Caco-2 (cell line): ENCODE measurements at places on chromosomes 1 and 21. TPM values are rescaled to one million over a fixed set of nuclear protein-coding genes. Genes with fewer than 3 reads are reported as not detected.
A peak's percentile ranks its signal among the peaks of the same experiment; 100 is the strongest.

GRIK3 gene
- total RNA-seq: not detected in 2 replicates

DNA sequence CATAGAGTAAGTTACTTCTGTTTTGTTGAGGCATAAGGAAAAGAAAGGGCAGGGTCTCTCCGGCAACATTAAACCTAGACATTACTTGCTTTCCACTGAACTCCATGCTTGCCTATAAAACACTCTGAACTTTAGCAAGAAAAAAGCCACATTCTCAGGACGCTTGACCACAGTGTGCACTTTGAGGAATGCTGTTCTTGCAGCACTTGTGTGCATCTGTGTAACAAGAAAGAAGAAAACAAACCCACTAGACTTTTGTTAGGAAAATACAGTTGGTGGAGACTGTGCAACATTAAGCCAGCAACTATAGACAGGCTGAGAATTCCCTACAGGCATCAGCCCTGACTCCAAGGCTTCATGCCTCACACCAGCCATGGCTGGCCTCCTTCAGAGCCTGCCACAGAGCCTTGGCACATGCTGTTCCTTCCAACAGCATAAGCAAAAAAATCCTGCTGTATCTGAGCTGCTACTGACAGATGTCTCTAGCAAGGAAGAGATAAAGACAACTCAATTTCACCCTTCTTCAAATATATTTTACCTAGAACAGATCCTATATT, 5.8 kb downstream of the PDZK1 start:
- no peak for DNase-seq
- peaks cover 26% of the 10 kb centered on the region for H3K4me1 ChIP-seq
- no peak overlapping the region for H3K27ac ChIP-seq
- no peaks in the 10 kb centered on the region; the same call in none of the 2 replicates for H3K36me3 ChIP-seq
- no peaks in the 10 kb centered on the region for H3K27me3 ChIP-seq

DNA sequence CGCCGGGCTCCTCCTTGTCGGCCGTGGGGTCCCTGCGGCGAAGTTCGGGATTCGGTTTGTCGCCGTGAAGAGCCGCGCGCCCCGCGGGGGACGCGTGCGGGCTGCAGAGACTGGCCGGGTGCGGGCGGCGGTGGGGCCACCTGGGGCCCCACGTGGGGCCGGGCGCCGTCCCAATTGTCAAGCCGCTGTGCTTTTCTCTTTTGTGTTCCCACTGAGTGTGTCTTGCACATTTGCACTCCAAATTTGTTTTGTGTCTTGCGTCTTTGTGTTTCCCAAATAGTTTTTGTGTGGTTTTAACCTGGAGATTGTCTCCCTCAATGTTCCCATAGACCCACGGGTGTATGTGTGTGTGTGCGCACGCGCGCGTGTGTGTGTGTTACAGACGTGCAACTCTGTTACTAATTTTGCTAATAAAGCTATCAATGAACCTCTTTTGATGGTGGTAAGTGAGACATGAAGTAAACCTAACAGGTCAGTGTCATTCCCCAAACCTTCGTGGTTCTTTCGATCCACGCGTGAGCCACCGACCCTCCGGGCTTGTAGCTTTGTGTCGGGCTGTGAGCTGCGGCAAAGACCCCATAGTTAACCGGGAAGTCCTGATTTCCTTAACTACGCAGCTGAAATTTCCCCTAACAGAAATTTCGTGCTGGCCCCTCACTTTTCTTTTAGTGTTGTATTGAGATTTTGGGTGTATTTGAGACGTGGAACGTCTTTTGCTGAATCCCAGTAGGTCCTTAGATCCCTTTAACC, 708 bp downstream of the PRDM2 start:
- 0 out of 2 replicates have a peak, but pooled peaks cover 6% of the 10 kb centered on the region for H3K4me1 ChIP-seq
- H3K27ac ChIP-seq: peak overlapping the region; percentile 93
- H3K36me3 ChIP-seq: no peaks in the 10 kb centered on the region
- H3K4me3 ChIP-seq: peak overlapping the region; percentile 75
- no peak for DNase-seq

GRCh38 chr1:44740179-44740617, 561 bp downstream of the KIF2C start:
- H3K27ac ChIP-seq: peak overlapping the region; percentile 97
- no peaks in the 10 kb centered on the region for H3K4me1 ChIP-seq
- H3K4me3 ChIP-seq: peak overlapping the region; percentile 65
- no peaks in the 10 kb centered on the region for H3K27me3 ChIP-seq

- DNase-seq: no peak
- no peaks in the 10 kb centered on the region for H3K27me3 ChIP-seq
- H3K27ac ChIP-seq: no peak overlapping the region
- no peaks in the 10 kb centered on the region for H3K4me1 ChIP-seq
- no peak overlapping the region for H3K4me3 ChIP-seq
Observed at GRCh38 chr1:83808536-83808935, 190.4 kb downstream of the TTLL7 start.

PAPPA2 gene
- 0.02 and 0.18 TPM in 2 replicates for total RNA-seq

RGS13 gene
- not detected in 2 replicates for total RNA-seq

GRCh38 chr1:8776104-8776503, 41.3 kb downstream of the RERE start:
- H3K27ac ChIP-seq: peak overlapping the region; percentile 63
- H3K4me3 ChIP-seq: no peak overlapping the region
- H3K27me3 ChIP-seq: no peaks in the 10 kb centered on the region
- no peak for DNase-seq
- H3K36me3 ChIP-seq: no peaks in the 10 kb centered on the region

DNA sequence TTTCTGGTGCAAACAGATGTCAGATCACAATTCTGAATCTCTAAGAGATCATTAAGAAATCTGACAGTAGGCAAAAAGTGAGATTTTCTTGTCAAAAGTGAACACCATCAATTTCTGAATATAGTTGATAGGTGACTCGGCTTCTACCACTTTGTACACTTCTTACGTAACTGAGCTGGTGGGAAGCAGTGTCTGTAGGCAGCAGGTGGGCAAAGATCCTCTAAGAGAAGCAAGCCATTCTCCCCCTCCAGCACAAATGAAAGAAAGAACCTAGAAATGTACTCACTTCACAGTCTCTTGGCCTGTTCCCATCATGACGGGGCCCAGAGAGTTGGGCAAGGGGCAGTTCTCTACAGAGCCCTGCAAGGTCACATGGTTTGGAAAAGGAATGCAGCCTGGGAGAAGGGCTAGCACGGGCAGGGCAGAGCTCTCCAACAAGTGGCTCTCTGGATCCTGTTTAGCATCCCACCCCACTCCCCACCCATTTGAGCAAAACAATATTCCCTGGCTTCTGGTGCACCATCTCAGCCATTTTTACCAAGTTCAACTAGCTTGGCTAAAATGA, 412.6 kb downstream of the LTN1 start:
- no peak overlapping the region for H3K4me3 ChIP-seq
- H3K27ac ChIP-seq: no peak overlapping the region
- no peaks in the 10 kb centered on the region for H3K4me1 ChIP-seq
- H3K27me3 ChIP-seq: no peaks in the 10 kb centered on the region
- no peaks in the 10 kb centered on the region for H3K36me3 ChIP-seq
- DNase-seq: no peak

DNA sequence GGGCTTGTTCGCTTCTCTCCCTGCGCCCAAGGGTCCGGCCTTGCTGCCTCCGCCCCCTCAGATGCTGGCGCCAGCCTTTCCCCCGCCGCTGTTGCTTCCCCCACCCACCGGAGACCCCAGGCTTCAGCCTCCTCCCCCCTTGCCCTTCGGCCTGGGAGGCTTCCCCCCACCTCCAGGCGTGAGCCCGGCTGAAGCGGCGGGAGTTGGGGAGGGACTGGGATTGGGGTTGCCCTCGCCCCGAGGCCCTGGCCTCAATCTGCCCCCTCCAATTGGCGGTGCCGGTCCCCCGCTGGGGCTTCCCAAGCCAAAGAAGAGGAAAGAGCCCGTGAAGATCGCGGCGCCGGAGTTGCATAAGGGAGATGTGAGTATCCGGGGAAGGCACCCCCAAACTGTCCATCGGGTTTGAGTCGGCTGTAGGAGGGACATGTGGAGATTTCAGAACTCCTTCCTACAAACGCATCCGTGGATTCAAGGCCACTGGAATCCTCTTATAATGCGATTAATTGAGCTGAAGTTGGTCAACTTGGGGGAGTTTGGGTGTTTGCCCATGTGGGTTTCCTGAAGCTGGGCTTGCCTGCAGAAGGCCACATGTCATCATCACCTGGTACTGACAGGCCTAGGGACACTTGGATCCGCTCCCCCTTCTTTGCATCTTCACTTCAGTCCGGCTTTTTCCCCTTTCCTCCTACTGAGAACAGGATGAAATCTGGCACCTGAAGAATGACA, 707 bp downstream of the PRCC start:
- H3K27me3 ChIP-seq: no peaks in the 10 kb centered on the region
- DNase-seq: no peak
- peaks cover 12% of the 10 kb centered on the region; the same call in 1 of the 2 replicates for H3K4me1 ChIP-seq
- peaks cover 4% of the 10 kb centered on the region for H3K36me3 ChIP-seq
- peak overlapping the region; percentile 93 for H3K4me3 ChIP-seq
- H3K27ac ChIP-seq: no peak overlapping the region

FOXD2 gene
- 4.4 and 4.6 TPM in 2 replicates for total RNA-seq

DNA sequence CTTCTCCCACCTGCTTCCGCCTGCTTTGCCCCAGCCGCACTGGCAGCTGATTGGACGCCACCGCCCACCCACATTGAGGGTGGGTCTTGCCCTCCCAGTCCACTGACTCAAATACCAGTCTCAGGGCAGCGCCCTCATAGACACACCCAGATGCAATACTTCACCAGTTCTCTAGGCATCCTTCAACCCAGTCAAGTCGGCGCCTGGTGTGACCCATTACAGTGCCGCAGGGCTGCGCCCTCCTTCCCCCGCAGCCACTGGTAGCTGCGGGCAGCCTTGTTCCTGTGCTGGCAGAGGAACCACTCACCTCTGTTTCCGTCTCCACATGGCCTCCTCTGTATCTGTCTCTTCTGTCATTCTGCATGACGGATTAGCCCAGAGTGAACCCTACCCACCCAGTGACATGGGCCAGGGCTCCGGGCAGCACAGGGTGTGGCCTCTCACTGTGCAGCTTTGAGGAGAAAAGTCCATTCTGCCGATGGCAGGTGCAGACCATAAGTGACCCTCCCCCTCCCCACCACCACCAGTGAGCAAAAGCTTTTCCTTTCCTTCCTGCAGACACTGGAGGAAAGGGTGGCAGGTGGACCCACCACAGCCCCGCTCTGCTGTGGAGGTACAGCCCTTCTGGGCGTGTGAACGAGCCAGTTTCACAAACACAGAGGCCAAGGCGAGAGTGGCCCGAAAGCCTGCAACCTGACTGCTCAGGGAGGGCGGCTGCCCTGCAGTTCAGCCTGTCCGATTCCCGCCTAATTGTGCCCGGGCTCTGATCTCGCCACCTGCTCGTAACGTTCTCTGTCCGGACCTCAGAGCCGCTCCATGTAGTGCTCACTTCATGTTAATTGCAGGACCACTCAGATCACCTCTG, 57.1 kb downstream of the FAAP20 start:
- no peak overlapping the region for H3K4me3 ChIP-seq
- peak overlapping the region; percentile 98 for H3K27ac ChIP-seq
- H3K4me1 ChIP-seq: peaks cover 51% of the 10 kb centered on the region
- H3K27me3 ChIP-seq: no peaks in the 10 kb centered on the region
- peak; percentile 55 for DNase-seq

DNA sequence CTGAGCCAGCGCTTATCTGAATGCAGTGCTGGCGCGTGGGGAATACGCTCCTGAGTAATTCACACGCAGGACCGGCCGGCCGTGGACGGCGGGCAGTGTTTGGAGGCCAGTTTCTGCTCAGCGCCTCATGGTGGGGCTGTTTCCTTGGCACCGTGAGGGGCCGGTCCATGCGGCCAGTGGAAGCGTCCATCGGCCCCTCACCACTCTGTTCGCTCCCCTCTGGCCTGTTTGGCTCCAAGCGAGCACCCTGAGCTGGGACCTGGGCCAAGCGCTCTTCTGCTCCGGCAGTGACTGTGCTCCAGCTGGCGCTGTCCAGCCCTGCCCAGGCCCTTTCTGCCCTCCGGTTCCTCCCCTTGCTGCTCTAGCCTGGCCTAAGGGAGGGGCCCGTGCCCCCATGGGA, 16.3 kb upstream of the PLCH2 start:
- no peak overlapping the region for H3K4me3 ChIP-seq
- H3K27ac ChIP-seq: no peak overlapping the region
- no peaks in the 10 kb centered on the region for H3K36me3 ChIP-seq
- no peaks in the 10 kb centered on the region for H3K27me3 ChIP-seq
- no peaks in the 10 kb centered on the region for H3K4me1 ChIP-seq
- no peak for DNase-seq

DNA sequence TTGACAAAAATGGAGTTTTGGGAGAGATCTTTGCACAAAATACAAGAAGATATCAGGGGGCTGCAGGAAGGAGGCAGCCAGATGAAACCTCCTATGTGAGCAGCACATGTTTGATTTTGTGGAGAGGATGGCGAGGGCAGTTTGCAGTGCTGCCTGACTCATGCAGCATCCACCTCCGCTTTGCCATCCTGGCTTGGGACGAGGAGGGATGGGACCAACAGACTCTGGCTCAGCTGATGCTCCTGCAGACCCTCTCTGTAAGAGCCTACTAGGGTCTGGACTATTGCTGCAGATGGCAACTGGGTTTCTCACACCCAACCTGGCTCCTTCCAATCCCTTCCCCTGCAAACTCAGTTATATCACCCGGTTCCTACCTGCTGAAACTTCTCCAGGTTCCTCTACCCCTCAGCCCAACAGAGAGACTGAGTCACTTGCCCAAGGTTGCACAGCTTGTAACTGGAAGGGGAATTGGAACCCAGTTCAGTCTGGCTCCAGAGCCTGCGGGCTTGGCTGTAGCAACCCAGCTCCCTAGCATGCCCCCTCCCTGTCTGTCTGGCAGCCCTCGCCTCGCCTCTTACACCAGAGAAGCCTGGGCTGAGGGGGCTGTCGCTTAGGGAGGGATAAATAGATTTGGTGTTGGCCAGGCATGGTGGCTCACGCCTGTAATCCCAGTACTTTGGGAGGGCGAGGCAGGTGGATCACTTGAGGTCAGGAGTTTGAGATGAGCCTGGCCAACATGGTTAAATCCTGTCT, 205.8 kb downstream of the PTPRU start:
- H3K4me1 ChIP-seq: no peaks in the 10 kb centered on the region
- no peak for DNase-seq
- H3K4me3 ChIP-seq: no peak overlapping the region
- no peaks in the 10 kb centered on the region for H3K36me3 ChIP-seq
- H3K27ac ChIP-seq: no peak overlapping the region
- H3K27me3 ChIP-seq: no peaks in the 10 kb centered on the region

MROH9 gene
- not detected in 2 replicates for total RNA-seq

AADACL4 gene
- not detected in 2 replicates for total RNA-seq

DNA sequence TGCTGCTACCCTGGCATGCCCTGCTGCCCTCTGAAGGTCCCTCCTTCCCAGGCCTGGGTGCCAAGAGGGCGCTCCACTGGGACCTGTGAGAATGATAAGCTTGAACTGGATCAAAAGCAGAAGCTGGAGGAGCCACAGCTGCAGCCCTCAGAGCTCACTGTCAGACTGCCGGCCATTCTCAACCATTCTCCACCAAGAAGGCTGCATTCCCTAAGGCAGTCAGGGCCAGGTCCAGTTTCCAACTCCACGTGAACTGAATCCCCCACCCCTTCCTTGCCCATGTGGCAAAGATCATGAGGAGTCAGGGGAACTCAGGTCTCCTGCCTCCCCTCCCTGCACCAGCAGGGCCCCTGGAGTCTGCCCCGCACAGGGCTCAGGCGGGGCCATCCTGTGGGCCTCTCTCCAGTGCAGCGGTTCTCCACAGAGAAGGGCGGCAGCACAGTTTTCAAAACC, 19.5 kb downstream of the SLC1A7 start:
- no peak overlapping the region for H3K4me3 ChIP-seq
- no peak for DNase-seq
- H3K27ac ChIP-seq: no peak overlapping the region
- H3K36me3 ChIP-seq: no peaks in the 10 kb centered on the region

- no peak overlapping the region for H3K4me3 ChIP-seq
- no peaks in the 10 kb centered on the region for H3K4me1 ChIP-seq
- H3K27ac ChIP-seq: no peak overlapping the region
Observed at GRCh38 chr1:177048314-177049069, 116.0 kb downstream of the ASTN1 start.
